T-helper 1 cell treated with Interleukin-12 subunit alpha and Interleukin-12 subunit beta and Interleukin-4 antibody, amounts not matched to agents 30 ng/mL and 1 ng/mL, for 36 hours (primary cell): ENCODE measurements at places on chromosomes 5 and 9. TPM values are rescaled to one million over a fixed set of nuclear protein-coding genes. Genes with fewer than 3 reads are reported as not detected.

The SLIT3 gene
- not detected in 2 replicates for total RNA-seq

The ADRB2 gene
- 0.81 and 0.90 TPM in 2 replicates for total RNA-seq

The ZNF79 gene
- total RNA-seq, result 16.8 and 19.4 TPM in 2 replicates

The NKD2 gene
- total RNA-seq, result 3.1 and 4.3 TPM in 2 replicates

The ADAMTSL1 gene
- total RNA-seq, result not detected in 2 replicates

The C9 gene
- total RNA-seq, result not detected in 2 replicates

The ARHGEF37 gene
- 0.47 and 1.0 TPM in 2 replicates for total RNA-seq

The PLAC8L1 gene
- total RNA-seq, result 0.96 TPM in 1 of 2 replicates, not detected in the other

The NPR3 gene
- total RNA-seq, result not detected in 2 replicates

The SPINK13 gene
- total RNA-seq, result not detected in 2 replicates

The FOXD4 gene
- total RNA-seq, result 0.20 TPM in 1 of 2 replicates, not detected in the other

The FAM219A gene
- total RNA-seq, result 16.6 and 19.0 TPM in 2 replicates
